ENCODE measurements at places on chromosomes 16 and 17.

DNA sequence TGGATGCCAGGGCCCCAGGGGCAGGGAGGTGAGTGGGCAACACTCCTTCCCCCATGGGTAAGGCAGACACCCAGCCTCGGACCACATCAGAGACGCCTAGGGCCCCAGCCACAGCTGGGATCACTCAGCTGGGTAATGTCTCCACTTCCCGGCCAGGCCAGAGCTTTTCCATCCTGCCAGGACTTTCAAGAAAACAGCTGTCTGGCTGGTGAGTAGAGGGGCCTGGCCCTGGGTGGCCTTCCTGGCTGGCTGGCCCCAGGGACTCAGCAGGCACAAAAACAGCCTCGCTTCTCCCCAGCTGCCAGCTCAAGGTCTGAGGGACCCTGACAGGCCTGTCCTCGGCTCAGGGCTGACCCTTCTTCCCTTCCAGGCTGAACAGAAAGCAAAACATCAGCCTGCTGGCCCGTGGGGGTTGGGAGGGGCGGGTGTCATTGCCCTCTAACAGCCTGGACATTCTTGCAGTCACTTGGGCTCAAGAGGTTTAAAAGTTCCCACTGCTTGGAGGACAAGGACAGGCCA, 45.3 kb upstream of the JPH3 start:
- DNase-seq = no peak

GRCh38 chr17:65022751-65023700, 33.5 kb downstream of the GNA13 start:
- no peak for DNase-seq

GRCh38 chr16:31420037-31420436, 8.1 kb downstream of the COX6A2 start:
- no peak for DNase-seq

GRCh38 chr16:16923479-16923878, 544.5 kb downstream of the NPIPA7 start:
- DNase-seq = no peak

GRCh38 chr17:42779936-42780850, at the start of gene WNK4:
TSS of gene WNK4 (plus strand) at chr17:42780610. CDS start at chr17:42780699, 89 bp downstream.
- DNase-seq = no peak

DNA sequence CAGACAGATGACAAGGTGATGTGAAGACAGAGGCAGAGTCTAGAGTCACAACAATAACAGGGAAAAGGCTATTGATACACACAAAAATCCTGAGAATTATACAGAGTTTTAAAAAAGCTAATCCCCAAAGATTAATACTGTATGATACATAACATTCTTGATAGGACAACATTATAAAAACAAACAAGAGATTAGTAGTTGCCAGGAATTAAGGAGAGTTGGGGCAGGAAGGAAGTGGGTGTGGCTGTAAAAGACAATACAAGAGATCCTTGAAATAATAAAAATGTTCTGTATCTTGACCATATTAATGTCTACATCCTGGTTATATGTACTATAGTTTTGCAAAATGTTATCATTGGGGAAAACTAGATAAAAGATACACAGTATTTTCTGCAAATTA, 309.5 kb upstream of the PMFBP1 start:
- DNase-seq = no peak

- DNase-seq = no peak
These were observed 19.8 kb downstream of the PPL start for GRCh38 chr16:4917117-4917516.

DNA sequence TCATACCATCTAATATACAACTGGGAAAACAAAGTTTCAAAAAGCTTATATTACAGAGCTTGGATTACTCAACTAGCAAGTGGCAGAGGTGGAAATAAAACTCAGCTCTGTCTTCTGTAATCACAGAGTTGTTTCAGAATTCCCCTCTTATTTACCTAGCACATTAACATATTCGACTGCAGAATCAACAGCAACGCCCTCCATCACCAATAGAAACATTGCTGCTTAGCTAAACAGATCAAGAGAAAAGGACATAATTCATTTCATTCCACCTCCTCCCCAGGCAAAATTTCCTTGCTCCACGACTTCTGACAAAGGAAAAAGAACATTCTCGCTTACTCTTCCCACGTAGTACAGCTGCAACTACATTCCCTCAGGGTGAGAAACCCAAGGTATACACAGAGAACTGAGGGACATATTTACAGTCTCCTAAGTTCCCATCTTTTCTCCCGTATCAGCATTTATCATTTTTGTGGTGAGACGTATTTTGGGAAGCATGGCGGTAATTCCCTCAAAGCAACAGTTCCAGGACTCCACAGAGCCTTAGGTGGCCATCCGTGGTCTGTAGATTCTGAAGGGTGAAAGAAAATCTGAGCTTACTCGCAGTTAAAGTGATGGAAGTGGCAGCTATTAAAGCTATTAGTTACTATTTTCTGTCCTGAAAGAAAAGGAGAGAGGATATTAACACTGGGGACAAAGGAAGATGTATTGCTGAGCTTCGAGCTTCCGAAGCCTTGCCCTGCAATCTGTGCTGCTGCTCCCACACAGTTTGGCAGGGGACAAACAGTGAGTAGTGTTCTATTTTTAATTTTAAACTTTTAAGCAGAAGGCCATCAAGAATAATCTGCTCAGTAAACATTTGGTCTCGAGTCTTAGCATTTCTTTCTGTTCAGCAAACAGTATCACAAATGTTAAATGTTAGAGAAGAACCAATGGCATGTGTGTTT, 1296.2 kb downstream of the CDH8 start:
- DNase-seq = no peak

GRCh38 chr16:637081-638018, 1.2 kb upstream of the METTL26 start:
- DNase-seq = peak; percentile 70

- DNase-seq = no peak
These were observed 15.2 kb upstream of the CLEC18C start for GRCh38 chr16:70158261-70158939.

Measured in T-cell (primary cell).